Stimulated activated CD4-positive, alpha-beta T cell treated with anti-CD3 and anti-CD28 coated beads, Interleukin-1b, Interleukin-23, amount 100 ng/mL, for 4 hours (primary cell): ENCODE measurements at places on chromosomes 12 and 14.

- DNase-seq: no peak
These were observed 22.4 kb downstream of the ACTN1 start for GRCh38 chr14:68956724-68957123.

GRCh38 chr12:126668961-126669360, 1598.0 kb upstream of the TMEM132C start:
- DNase-seq: no peak

DNA sequence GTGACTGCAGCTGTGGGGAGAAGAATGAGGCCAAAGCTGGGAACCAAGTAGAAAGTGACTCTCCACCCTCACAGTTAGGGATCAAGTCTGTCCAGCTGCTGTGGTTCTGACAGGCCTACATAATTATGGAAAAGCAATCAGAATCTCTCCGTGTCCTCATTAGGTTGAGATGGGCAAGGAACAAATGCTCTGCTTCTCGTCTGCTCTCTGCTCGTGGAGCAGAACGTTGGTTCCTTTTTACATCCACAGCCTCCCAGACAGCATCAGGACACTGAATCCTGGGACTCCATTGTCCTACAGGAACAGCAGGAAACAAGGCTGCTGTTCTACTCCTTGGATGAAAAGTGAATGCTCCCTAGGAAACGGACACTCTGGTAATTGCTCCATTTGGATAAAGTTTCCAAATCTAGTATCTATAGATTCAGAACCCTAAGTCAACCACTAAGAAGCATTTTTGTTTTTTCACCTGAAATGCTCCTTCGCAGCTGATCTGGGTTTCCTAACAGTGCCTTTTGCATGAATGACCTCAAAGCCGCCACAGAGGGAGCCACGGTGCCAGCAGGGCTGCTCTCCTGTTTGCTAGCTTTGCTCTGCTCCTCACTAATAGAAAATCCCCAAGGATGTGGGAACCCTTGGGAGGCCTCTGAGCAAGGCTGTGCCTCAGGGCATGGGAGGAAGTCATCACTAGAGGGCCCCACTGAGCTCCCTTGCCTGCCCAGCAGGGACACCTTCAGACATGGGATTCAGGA, 102.0 kb downstream of the EGLN3 start:
- DNase-seq: no peak

- DNase-seq: no peak
These were observed 100.4 kb downstream of the FBXL14 start for GRCh38 chr12:1493781-1494565.

- no peak for DNase-seq
These were observed 4.6 kb downstream of the KRT82 start for GRCh38 chr12:52401526-52401925.

DNA sequence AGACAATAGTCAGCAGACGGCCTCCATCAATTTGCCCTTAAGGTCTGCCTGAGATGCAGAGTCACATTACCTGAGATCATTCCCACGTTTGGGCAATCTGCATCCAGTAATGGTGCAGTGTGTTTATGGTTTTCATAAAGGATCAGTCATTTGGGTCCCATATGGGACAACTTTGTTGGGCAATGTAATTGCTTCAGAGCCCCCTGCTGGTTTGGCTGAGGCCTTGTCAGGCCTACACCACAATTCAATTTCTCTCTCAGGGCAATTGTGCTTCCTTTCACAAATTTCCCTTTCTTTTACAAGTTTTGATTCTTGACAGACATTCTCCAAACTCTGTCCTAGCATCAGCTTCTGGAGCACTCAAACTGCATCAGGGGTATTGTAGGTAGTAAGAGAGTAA, 191.2 kb upstream of the SSTR1 start:
- DNase-seq: no peak

- DNase-seq: no peak
These were observed 17.4 kb downstream of the BICDL1 start for GRCh38 chr12:120006258-120006975.

GRCh38 chr12:53825246-53826081, 73.7 kb upstream of the CISTR start:
- no peak for DNase-seq

DNA sequence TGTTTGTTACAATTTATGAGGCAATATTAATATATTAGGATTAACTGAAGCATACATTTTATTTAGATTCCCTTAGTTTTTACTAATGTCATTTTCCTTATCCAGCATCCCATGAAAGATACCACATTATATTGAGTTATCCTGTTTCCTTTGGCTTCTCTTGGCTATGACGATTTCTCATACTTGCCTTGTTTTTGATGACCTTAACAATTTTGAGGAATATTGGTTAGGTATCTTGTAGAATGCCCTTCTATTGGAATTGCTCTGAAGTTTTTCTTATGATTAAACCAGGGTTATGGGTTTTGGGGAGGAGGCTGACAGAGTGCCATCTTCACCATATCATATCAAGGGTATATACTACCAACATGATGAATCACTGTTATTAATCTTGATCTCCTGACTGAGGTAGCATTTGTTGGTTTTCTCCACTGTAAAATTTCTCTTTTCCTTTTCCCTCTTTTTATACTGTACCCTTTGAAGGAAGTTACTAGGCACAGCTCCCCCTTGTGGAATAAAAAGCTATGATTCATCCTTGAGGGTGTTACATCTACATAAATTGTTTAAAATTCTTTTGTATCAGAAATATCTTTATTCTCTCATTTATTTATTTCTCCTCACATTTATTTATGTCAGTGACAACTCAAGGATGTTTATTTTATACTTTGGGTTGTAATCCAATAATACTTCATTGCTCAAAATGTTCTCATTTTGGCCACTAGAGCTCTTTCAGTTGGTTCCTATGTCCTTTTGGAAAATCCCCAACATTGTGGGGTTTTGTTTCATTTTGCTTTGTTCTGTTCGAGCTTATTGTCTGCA, 239.0 kb downstream of the SLC16A7 start:
- no peak for DNase-seq

- DNase-seq: no peak
These were observed 11.8 kb downstream of the COPS7A start for GRCh38 chr12:6735448-6736191.

GRCh38 chr12:123602651-123603195, 824 bp downstream of the DDX55 start:
- no peak for DNase-seq

DNA sequence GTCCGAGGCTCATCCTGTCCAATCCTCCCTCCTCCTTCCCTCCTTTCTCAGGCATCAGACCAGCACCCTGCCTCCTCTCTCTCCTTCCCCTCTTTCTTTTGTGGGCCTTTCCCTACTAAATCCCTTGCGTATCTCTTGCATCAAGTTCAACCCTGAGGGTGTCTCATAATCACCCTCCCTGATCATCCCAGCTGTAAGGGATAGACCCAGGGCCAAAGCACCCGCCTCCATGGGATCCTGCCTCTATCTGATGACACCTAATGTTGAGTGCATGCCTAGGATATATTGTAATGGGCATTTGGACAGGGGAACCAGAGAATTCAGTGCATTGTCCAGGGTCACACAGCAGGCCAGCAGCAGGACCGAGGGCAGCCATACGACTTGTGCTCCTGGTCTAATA, 84.9 kb downstream of the PHETA1 start:
- no peak for DNase-seq

GRCh38 chr12:102300824-102301461, 103.3 kb upstream of the PMCH start:
- no peak for DNase-seq

DNA sequence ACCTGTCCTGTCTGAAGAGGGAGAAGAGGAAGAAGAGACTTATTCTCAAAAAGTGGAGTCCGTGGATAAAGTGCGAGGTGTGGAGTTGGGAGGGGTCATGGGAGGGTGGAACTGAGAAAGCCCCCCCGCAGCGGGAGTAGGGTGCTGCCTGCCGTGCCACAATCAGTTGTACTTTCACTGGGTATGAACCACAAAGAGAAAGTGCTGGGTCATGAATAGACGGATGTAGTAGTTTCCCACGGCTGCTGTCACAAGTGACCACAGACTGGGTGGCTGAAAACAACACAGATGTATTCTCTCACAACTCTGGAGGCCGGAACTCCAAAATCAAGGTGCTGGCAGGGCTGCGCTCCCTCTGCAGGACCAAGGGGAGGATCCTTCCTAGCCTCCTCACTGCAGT, 5.5 kb downstream of the DNAH10 start:
- DNase-seq: no peak

- no peak for DNase-seq
These were observed 660.8 kb downstream of the TMEM121 start for GRCh38 chr14:106187216-106187615.

DNA sequence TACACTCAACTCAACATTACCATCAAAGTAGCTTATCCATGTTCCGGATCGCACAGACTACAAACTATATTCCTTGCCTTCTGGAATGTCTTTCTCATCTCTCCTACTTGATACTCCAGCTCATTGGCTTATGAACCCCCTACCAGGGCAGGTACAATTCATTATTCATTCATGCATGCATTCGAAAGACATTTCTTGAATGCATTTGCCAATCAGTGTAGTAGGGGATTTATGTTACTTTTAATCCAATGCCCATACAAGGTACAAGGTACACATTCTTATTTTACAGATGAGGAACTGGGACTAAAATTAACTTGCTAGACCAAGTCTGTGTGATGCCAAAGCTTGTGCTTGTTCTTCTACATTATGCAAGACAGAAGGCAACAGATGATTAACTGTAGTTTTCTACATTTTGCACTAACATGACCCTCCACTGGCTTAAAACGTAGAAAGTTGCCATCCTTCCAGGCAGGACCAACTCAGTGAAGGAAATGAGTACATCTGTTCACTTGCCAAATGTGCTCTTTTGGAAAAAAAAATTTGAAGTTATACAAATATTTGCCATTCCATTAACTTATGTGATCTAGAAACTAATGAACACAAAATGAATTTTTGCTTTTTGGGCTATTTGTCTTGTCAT, 53.8 kb upstream of the KCNJ8 start:
- no peak for DNase-seq

- no peak for DNase-seq
These were observed 172.2 kb downstream of the SLC41A2 start for GRCh38 chr12:104785886-104786285.

DNA sequence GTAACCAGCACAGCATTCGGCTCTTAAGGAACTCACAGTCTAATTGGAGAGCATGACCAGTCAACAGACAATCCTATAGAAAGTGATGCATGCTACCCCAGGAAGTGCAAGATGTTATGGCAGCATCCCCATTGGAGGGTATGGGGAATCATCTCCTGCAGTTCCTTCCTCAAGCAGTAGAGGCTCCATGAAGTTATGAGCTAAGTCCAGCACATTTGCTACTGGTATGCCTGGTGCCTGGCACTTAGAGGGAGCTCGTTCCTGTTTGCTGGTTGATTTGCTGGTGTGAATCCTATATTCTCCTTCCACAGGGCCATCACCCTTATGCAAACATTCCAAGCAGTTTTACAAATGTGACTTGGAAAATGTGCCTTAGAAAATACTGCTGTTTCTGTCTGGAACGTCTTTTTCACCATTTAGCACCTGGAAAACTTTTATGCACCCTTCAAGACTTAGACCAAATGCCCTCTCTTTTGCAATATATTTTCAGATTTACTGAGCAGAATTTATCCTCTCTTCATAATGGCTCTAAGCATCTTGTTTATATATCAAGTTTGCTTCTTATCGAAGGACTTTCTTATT, 136.1 kb upstream of the WSCD2 start:
- no peak for DNase-seq

GRCh38 chr12:41663598-41664265, 475.6 kb downstream of the PDZRN4 start:
- no peak for DNase-seq

DNA sequence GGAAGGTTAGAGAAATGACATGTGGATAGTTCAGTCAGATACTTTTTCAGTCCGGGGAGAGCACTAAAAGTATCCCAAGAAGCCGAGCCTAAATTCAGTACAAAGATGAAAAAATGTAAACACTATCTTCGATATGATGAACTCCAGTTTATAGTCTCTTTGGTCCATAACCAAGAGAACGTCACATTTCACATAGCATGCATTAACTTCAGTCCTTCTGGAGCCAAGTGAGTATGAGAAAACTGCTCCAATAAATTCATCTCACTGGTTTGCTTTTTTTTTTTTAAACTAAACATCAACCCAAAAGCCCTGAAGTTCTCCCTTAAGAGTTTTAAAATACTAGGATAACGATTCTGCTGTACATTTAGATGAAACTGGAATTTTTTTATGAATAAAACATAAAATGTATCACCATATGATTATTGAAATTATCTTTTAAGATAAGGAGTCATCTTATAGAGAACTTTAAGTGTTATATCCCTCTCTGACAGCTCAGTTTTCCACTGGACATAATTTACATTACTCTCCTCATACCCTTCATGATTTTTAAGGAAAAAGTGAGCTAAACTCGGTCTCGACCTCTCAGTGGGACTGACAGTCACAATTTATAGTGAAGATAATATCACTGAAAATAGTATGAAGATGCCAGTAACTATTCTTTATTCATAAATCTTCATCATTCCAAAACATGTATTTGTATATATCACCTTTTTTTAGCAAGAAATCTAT, 841.5 kb upstream of the FLRT2 start:
- no peak for DNase-seq

- DNase-seq: no peak
These were observed 12.5 kb upstream of the MARK3 start for GRCh38 chr14:103372552-103373304.

DNA sequence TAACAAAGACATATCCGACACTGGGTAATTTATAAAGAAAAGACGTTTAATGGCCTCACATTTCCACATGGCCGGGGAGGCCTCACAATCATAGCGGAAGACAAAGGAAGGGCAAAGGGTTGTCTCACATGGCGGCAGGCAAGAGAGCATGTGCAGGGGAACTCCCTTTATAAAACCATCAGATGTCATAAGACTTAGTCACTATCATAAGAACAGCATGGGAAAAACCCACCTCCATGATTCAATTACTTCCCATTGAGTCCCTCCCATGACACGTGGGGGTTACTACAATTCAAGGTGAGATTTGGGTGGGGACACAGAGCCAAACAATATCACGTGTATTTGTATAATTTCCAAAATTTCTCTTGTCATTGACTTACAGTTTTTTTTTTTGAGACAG, 5.5 kb upstream of the LMNTD1 start:
- no peak for DNase-seq

GRCh38 chr12:117404203-117404853, 42.9 kb upstream of the NOS1 start:
- DNase-seq: no peak

DNA sequence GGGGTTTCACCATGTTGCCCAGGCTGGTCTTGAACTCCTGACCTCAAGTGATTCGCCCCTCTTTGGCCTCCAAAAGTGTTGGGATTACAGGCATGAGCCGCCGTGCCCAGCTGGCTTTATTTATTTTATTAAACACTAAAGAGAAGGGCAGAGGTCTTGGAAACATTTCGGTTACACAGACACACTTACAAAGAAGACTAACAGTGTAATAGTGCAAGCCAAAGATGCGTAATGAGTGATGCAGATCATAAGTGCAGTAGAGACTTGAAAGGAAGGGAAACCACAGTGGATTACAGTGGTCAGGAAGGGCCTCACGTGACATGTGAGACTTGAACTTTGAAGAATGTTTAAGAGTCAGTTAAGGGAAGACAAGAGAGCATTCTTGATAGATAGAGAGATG, 33.9 kb upstream of the CDK17 start:
- DNase-seq: no peak
